ENCODE measurements at places on chromosomes 1 and 21. TPM values are rescaled to one million over a fixed set of nuclear protein-coding genes. Genes with fewer than 3 reads are reported as not detected.

ADGRB2 gene
- 1.3 TPM for total RNA-seq

DNA sequence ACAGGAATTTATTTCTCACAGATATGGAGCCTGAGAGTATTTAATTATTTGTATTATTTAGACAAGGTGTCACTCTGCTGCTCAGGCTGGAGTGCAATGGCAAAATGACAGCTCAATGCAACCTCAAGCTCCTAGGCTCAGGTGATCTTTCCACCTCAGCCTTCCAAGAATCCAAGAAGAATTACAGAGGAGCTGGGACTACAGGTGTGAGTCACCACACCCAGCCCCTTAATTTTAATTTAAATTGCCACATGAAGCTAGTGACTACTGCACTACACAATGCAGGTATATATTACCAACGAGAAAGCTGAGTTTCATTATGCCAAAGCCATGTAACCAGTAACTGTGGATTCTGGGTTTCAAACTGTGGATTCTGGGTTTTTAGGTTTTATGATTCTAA, 2.1 kb downstream of the KHDC4 start:
- DNase-seq = no peak
- peaks cover 46% of the 10 kb centered on the region for H3K4me1 ChIP-seq
- peak overlapping the region; percentile 48 for H3K27ac ChIP-seq
- H3K36me3 ChIP-seq = peaks cover 42% of the 10 kb centered on the region
- no peaks in the 10 kb centered on the region for H3K27me3 ChIP-seq
- H3K4me3 ChIP-seq = peak overlapping the region; percentile 58

DNA sequence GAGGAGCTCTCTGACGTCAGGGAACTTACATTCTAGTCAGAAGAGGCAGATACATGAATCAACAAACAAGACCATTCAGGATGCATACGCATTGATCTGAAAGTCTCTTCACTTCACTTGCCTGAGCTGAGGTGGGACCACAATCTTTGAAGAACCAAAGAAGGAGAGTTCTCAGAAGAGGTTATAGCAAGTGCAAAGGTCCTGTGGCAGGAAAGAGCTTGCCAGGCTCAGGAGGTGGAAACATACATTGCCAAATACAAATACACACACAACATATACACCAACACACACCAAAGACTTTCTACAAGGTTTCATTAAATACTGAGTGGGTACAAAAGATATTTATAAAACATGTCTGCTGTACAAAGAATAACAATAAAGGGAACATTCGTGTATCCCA, 86.8 kb upstream of the GJB5 start:
- no peak for DNase-seq
- no peak overlapping the region for H3K27ac ChIP-seq
- H3K4me1 ChIP-seq = no peaks in the 10 kb centered on the region
- H3K36me3 ChIP-seq = no peaks in the 10 kb centered on the region

DNA sequence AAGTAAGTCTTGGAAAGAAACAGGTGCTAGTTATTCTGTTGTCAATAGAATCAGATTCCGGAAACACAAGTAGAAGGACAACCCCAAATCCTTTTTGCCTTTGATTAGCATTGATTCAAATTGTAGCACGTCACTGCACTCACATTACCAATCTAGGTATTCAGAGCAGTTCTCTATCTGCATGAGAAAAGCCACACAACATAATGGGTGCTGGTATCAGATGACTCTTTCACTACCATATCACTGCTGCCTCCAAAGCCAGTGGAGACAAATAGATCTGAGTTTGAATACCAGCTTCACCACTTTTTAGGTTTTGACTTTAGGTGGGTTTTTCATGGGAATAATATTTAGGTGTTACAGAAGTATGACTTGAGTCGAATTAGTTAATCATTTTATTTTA, 38.9 kb downstream of the RTCA start:
- peaks cover 21% of the 10 kb centered on the region for H3K4me1 ChIP-seq
- peaks cover 8% of the 10 kb centered on the region for H3K36me3 ChIP-seq
- no peak overlapping the region for H3K27ac ChIP-seq
- DNase-seq = no peak
- no peaks in the 10 kb centered on the region for H3K27me3 ChIP-seq

KCNC4 gene
- 9.6 TPM for total RNA-seq

DNA sequence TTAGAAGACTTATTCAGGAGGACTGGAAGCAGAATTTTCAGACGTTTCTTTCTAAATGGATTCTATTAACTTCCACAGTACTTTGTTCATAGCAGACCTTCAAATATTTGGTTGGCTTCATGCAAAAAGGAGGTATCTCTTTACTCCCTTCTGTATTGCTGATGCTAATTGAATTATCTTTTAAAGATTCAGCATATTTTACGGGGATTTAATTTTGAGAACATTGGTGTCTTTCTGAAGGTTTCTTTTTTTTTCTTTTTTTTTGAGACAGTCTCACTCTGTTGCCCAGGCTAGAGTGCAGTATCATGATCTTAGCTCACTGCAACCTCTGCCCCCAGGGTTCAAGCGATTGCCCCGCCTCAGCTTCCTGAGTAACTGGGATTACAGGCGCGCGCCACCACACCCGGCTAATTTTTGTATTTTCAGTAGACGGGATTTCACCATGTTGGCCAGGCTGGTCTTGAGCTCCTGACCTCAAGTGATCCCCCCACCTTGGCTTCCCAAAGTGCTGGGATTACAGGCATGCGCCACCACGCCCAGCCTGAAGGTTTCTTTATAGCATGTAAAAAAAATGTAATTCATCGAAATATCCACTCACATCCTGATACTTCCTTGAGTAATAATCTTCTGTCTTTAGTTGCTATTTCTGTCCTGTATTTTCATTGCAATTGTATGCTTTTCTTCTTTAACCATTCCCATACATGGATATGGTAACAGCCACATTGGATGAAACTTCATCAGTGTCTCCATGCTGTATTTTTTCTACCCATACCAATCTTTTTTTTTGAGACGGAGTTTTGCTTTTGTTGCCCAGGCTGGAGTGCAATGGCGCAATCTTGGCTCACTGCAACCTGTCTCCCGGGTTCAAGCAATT, 14.5 kb downstream of the CNST start:
- no peaks in the 10 kb centered on the region for H3K27me3 ChIP-seq
- H3K4me3 ChIP-seq = no peak overlapping the region
- peaks cover 12% of the 10 kb centered on the region for H3K36me3 ChIP-seq

GRCh38 chr1:53765657-53766056, 26.7 kb upstream of the GLIS1 start:
- peaks cover 31% of the 10 kb centered on the region for H3K36me3 ChIP-seq
- H3K4me3 ChIP-seq = peak overlapping the region; percentile 59
- H3K27ac ChIP-seq = peak overlapping the region; percentile 81
- no peak for DNase-seq

DNA sequence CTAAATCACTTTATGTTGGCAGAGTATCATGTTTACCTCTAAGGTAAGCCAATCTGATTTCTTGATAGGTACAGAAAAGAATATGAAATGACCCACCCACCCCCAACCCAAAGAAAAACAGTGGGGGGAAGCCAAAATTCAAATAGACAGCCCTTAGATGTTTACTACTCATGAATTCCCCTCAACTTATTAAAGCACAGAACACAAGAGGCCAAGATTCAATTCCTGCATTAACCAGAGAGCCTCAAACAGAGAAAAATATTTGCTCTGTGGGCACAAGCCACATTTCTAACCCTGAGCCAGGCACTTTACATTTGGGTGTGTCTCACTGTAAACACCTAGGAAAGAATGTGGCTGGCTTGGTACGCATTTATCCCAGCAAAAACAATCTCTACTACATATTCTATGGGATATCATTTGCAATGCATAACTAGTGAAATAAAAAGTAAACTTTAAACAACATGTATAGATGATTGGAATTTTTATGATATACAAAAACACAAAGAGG, 84.3 kb downstream of the PTPN14 start:
- no peaks in the 10 kb centered on the region for H3K4me1 ChIP-seq
- no peak overlapping the region for H3K27ac ChIP-seq
- H3K36me3 ChIP-seq = no peaks in the 10 kb centered on the region
- peaks cover 21% of the 10 kb centered on the region for H3K27me3 ChIP-seq
- H3K4me3 ChIP-seq = no peak overlapping the region

DNA sequence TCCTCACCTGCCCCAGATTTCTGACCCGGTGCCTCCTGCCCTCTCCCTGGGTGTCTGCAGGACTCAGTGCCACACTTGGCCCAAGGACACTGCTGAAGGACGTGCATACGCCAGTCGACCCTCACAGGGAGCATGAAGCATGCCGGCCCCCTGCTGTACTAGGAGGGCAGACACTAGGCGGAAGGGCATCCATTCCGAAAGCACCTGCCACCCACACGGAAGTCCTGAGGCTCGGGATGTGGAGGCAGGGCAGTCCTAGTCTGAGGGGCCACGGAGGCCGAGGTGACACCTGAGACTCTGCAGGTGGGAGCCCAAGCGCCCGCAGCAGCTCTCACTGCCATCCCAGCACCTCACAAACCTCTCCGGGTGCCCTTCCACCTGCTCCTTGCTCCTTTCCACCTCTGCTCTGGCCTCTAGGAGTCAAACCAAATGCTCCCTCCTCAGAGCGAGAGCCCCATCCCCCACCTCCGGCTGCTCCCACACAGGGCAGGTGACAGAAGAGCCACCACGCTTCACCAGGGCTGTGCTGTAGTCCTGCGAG, 2.4 kb downstream of the NPHP4 start:
- H3K27ac ChIP-seq = no peak overlapping the region
- no peak for DNase-seq
- peaks cover 4% of the 10 kb centered on the region for H3K36me3 ChIP-seq
- H3K4me1 ChIP-seq = peaks cover 13% of the 10 kb centered on the region

- DNase-seq = no peak
- no peaks in the 10 kb centered on the region for H3K27me3 ChIP-seq
- no peak overlapping the region for H3K27ac ChIP-seq
- no peak overlapping the region for H3K4me3 ChIP-seq
Measured at GRCh38 chr21:33817663-33818451, 97.7 kb downstream of the ATP5PO start.

DNA sequence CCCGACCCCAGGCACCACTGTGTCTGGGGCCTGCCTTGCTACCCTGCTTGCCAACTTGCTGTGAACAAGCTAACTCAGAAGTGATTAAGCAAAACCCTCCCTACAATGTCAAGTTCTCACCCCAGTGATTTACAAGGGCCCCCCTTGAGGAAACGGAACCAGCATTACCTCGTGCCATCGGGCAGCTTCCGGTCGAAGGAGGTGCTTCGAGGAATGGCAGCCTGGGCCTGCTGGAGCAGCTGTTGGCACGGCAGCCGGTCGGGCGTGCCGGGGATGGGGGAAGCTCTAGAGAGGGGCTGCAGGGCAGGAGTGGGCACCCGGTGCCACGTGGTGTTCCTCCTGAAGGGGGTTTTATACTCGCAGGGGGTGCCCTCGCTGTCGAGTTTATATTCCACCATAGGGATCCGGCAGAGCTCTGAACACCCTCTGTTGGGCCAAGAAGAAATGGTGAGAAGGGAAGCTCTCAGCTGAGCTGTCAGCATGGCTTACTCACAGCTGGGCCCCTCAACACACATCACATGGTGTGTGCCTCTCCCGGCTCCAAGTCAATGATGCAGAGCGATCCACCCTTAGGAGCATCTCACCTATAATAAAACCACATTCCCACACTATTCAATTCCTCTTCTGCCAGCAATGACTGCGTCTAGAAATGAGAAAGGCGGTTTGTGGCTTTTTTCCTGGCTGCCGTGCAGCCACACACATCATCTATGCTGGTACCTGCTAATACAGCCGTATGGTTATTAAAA, 184.4 kb downstream of the SIPA1L2 start:
- H3K27ac ChIP-seq = no peak overlapping the region
- DNase-seq = no peak
- H3K4me1 ChIP-seq = no peaks in the 10 kb centered on the region
- H3K27me3 ChIP-seq = no peaks in the 10 kb centered on the region
- no peaks in the 10 kb centered on the region for H3K36me3 ChIP-seq

PSMB4 gene
- total RNA-seq = 365 TPM

CLDN17 gene
- total RNA-seq = not detected

ADAMTSL4 gene
- total RNA-seq = 0.18 TPM

DNA sequence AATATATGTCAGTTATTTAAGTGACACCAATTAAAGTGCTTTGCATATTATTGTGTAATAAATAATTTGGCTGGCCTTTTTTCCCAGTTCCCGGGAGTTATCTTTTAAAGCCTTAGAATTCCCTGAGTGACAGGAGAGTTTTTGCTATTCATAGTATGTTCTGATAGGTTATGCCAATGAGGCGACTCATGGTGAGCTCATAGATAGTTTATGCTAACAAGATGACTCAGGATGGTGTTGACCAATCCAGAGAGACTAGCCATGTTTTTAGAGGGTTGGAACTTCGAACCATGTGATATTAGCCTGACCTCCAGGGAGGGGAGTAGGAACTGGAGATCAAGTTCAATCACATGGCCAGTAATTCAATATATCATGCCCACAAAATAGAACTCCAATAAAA, 310.8 kb downstream of the USP25 start:
- H3K36me3 ChIP-seq = no peaks in the 10 kb centered on the region
- H3K4me1 ChIP-seq = no peaks in the 10 kb centered on the region
- H3K27me3 ChIP-seq = no peaks in the 10 kb centered on the region
- DNase-seq = no peak

GRCh38 chr1:203944651-203945404, 83.4 kb downstream of the SNRPE start:
- no peak overlapping the region for H3K27ac ChIP-seq
- no peaks in the 10 kb centered on the region for H3K4me1 ChIP-seq
- no peaks in the 10 kb centered on the region for H3K36me3 ChIP-seq
- peaks cover 22% of the 10 kb centered on the region for H3K27me3 ChIP-seq

CYP4B1 gene
- not detected for total RNA-seq

DNA sequence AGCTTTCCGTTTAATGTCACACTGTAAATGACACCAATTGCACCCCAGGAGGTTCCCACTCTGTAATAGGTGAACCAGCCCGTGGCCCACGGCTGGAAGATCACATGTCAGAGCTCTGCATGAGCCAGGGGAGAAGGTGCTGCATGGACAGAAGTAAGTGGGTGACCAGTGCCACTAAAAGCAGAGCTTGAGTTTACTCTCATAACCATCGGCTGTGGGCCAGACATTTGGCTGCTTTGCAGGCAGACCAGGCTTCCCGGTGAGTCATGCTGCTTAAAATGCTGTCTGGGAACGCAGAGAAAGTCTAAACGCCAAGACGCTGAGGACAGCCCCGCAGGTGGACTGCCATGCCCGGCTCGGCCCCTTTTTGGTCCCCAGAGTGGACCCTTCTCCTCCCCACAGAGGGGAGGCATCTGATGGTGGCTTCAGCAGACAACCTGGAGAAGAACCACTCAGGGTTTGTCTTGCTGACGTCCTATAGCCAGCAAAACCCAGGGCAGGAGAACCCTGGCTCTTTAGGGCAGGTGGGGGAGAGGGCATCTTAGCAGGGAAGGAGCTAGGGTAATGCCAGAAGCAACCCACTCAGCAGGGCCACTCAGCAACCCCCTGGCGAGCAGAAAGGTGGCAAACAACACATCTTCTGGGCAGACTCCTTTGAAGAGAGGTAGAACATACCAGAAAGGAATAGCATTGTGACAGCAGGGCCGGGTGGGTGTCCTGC, 7.3 kb downstream of the KIAA2013 start:
- H3K27ac ChIP-seq = no peak overlapping the region
- no peak for DNase-seq
- H3K4me3 ChIP-seq = no peak overlapping the region
- peaks cover 21% of the 10 kb centered on the region for H3K36me3 ChIP-seq
- H3K27me3 ChIP-seq = no peaks in the 10 kb centered on the region
